Neural progenitor cell (in vitro differentiated cells): ENCODE measurements at places on chromosomes 11 and 22. TPM values are rescaled to one million over a fixed set of nuclear protein-coding genes. Genes with fewer than 3 reads are reported as not detected.

GRCh38 chr11:17613983-17614382 lies 66.9 kb downstream of the OTOG start:
- no peak for DNase-seq

GRCh38 chr11:1877211-1878136 lies 14.2 kb downstream of the PRR33 start:
- DNase-seq: no peak

GRCh38 chr22:24409707-24410106 lies 17.7 kb upstream of the ADORA2A start:
- DNase-seq: no peak

Gene MS4A4E
- total RNA-seq: not detected in 2 replicates

Gene CALCB
- total RNA-seq: 0.62 and 3.1 TPM in 2 replicates

Gene TMX2
- 65.9 and 66.5 TPM in 2 replicates for total RNA-seq

DNA sequence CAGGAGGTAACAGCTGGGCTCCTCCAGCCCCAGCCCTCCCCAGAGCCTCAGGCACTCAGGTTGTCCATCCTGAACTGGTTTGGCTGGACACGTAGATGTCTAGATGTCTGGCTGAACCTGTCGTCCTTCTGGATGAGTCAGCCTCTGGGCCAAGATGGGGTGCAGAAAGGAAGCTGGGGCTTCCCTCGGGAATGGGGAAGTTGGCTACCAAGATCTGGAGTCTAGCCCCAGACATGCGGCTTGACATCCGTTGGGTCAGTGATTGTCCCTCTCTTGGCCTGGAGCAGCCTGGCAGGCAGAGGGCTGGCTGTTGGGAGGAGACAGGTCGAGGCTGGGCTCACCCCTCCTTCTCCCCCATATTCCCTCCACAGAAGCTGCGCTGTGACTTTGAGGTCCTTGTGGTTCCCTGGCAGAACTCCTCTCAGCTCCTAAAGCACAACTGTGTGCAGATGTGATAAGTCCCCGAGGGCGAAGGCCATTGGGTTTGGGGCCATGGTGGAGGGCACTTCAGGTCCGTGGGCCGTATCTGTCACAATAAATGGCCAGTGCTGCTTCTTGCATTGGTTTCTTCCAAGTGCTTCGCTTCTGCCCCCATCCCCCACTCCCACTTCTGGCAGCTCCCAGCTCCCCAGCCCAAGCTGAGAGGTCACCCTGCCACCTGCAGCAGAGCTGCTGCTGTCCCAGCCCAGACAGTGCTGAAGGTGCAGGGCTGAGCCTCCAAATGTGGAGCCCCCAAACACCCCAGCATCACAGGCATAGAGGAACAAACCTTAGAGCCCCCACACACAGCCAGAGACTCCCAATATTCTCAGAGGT lies 1.3 kb downstream of the CST6 start:
- no peak for DNase-seq

- no peak for DNase-seq
These were observed 114.0 kb downstream of the ABTB2 start for GRCh38 chr11:34243600-34244464.

GRCh38 chr11:112097734-112098528 lies 11.3 kb downstream of the SDHD start:
- DNase-seq: no peak

DNA sequence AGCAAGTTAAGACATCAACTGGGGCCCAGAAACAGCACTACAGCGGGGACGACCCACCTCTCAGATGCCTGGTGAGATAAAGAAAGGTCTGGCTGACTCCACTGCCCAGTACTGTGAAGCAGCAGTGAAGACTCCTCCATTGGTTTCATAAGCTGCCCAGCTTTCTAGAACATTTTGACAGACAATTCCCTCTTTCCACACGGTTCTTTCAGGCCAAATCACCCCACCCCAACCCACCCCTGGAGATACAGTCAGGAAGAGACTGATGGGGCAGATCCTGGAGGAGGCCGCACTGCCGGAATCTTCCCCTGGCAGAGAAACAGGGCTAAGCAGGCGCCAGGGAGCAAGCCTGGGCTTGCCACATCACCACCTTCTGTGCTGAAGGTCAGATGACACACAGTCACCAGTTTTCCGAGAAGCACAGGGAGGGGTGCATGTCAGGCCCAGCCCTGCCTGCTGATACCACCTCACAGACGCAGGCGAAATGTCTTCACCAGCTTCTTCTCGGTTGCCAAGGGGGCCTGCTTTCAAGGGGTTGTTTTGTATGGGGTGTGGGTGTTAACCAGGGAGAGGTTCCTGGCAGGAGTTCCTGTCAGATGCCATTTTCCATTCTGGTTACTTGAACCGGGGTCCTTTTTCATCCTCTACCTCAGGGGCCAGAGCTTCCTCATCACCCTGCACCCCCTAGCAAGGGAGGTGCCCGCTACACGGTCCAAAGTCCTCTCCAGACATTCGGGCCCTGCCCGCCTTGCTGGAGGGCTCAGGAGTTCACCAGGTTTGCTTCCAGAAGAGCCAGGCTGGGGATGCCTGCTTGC lies 1.4 kb upstream of the NEAT1 start:
- peak; percentile 39 for DNase-seq

DNA sequence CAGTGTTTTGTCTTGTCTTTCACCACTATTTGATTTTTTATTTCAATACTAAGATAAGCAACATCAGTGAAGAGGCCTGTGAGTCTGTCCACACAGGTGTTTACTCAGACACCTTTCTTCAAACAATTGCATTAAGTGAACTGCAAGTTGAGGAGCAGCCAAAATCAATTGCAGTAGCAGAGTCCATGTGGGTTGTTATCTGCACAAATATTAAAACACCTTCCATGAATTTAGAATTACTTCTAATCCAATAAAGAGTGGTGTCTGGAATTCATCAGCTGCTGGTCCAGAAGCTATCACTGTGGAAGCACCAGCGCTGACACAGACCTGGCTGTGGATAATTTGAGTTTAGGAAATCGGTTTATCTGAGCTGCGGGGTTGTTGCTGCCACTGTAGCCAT lies 83.5 kb upstream of the FAT3 start:
- DNase-seq: no peak

- no peak for DNase-seq
These were observed 46.4 kb downstream of the HIPK3 start for GRCh38 chr11:33303541-33303940.

- DNase-seq: no peak
These were observed 144.6 kb downstream of the ATG16L2 start for GRCh38 chr11:72958791-72959190.

Gene TRIM6
- total RNA-seq: 7.1 and 7.4 TPM in 2 replicates

- peak; percentile 50 for DNase-seq
These were observed 2.7 kb downstream of the TENM4 start for GRCh38 chr11:79437981-79438630.

Gene PATE4
- not detected in 2 replicates for total RNA-seq

Gene OR52I1
- not detected in 2 replicates for total RNA-seq

- no peak for DNase-seq
These were observed 12.3 kb upstream of the TXN2 start for GRCh38 chr22:36493690-36494110.

DNA sequence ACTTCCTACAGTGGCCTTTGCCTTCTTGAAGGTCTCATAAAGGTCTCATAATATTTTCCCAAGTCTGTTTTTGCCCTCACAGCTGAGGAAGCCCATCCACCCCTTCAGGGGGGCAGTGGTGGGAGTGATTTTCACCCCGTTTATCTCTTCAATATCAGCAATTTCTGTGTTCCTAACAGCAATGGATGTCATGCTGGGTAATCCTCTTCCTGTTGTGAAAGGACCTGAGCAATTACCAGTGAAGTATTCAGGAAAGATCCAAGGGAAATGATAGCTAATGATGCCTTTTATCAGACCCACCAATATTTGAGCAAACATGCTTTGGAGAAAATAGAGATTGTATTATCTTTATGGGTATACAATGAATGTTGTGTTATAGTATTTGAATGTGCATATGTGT lies 226.9 kb downstream of the INSC start:
- DNase-seq: peak; percentile 48

Gene PRSS23
- total RNA-seq: 266 and 282 TPM in 2 replicates

DNA sequence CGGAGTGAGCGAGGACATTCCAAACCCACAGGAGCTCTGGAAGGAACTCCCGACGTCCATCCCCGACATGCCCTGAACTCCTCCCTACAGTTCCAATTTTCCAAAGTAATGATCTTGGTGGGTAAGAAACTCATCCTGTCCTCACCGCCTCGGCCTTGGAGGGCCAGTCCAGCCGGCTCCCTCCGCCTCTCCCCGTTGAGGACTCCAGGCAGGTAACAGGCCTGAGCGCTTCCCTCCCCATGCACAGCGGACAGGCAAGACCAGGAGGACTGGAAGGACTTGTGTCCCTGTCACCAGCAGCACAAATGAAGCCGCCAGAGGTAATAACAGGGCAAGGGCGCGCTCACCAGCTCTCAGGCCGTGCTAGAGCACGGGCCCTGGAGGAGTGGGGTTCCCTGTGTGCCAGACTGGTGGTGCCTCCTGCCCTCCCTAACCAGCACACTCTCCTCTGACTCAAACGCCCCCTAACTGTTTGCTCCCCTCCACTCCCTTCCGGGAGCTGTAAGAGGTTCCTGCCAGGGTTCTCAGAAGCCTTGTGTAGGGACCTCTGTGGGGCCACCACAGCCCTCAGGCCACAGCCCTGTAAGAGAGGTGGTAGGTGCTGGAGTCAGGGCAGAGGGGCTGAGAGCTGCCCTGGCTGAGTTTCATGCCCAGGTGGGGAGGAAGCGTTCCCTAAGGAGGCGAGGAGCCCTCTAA lies 17.1 kb downstream of the OVOL1 start:
- DNase-seq: no peak

- DNase-seq: peak; percentile 20
These were observed 39.0 kb upstream of the MMP20 start for GRCh38 chr11:102664001-102664752.

Gene USH1C
- total RNA-seq: 0.24 and 0.56 TPM in 2 replicates

DNA sequence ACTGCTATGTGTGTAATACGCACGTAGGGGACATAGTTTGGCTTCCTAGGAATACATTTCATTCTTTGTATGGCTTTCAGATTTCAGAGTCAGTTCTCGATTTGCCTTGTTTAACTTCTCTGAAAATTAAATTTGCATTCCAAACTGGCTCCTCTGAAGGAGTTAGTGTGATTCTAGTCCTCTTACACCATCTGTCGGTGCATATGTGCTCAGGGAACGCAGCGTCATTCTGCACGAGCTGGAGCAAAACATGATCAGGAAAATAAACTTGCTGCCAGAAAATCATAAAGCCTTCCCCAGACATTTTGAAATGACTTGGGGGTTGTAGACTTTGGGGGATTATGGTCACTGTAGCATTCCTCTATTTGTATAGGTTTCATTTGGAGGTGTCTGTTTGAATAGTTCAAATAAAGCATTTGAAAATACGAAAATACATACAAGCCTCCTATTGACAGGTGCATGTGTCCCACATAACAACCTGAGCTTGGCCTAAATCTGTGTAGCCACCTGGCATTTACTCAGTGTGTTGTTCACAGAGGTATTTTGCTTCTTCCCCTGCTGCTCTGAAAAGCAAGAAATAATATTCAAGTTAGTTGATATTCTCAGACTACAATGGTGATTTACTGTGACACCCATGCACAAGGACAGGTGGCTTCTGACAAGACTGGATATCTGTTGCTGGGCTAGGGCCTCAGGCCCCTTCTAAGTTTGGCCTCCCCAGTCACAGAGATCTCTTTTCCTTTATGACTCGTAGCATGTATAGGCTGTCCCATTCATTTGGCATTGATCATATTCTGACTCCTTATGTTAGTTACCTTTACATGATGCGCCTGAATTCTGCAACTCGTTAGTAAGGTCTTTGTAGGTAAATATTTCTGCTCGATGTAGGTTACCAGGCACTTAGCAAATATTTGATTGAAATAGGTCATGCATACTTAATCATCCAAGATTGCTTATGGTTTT lies 81.6 kb upstream of the SORL1-AS1 start:
- DNase-seq: no peak

DNA sequence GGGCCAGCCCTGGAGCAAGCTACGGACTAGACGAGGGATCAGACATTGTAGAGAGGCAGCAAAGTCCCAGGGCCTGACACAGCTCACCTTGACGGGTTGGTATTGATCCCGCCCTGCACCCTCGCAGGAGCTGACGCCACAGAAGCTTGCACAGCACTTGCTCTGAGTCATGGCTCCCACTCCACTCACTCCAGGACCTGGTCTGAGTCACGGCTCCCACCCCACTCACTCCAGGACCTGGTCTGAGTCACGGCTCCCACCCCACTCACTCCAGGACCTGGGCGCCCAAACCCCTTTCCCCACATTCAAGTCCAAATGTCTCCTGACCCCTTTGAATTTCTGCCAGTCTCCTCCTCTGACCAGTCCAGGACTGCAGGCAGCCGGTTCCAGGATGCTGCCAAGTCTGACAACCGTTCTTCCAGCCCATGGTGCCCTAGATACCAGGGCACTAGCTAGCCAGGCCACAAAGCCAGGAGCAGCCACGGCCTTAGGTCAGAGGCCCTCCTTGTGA lies 6.0 kb upstream of the PNPLA5 start:
- no peak for DNase-seq

Gene MCHR1
- 0.45 and 2.1 TPM in 2 replicates for total RNA-seq

- DNase-seq: no peak
These were observed 1.5 kb downstream of the IL17RA start for GRCh38 chr22:17086296-17086695.

- DNase-seq: no peak
These were observed at the start of gene APOL1 for GRCh38 chr22:36252754-36253522. APOL1 (plus strand) TSS chr22:36253133; CDS start chr22:36254956, 1,823 bp downstream.
